Stimulated activated CD8-positive, alpha-beta memory T cell treated with anti-CD3 and anti-CD28 coated beads, Interleukin-12 subunit alpha, Interleukin-12 subunit beta, amount 100 ng/mL, for 1 hour (primary cell): ENCODE measurements at places on chromosomes 6 and 20.

GRCh38 chr6:21163110-21163837 lies 430.3 kb upstream of the SOX4 start:
- no peak for DNase-seq

DNA sequence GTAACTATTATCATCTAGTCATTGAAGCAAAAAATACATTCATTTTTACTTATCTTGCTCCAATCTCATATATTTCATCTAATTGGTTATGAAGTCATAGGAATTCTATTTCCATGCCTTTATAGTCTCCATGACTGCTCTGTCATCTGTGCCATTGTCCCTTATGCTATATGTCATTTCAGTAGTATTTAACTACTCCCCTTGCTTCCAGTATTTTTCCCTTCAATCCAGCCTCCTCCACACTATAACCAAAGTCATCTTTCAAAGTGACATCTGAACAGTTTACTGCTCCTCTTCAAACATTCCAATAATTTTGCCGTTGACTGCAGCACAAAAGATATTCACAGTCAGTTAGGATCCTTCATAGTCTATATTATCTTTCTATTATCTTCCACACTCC lies 216.6 kb upstream of the HS3ST5 start:
- no peak for DNase-seq

DNA sequence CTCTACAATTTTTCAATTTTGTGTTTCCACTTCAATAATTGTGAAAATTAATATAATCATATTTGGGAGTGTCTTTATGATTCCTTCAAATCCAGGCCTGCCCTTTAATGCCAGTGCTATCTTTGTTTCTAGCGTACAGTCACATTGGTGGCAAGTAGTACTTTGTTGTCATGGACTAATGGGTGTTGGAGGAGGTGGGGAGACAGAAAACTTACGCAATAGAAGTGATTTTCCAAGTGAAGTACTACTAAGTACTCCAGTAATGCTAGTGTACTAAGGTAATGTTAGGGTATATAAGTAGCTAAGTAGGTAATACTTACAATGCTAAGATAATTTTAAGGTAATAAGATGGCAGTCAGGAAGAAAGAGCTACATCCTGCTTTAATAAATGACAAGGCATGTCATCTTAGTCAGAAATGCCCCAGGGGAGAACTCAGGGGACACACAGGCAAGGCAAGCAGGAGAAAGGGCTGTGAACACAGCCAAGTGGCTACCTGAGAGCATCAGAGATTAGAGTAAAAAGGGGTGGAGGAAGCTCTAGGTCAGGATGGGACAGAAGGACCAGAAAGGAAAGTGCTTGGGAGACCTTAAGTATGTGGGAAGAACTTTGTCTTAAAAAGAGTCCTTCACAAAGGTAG lies 217.2 kb upstream of the PRDM1 start:
- DNase-seq = no peak

DNA sequence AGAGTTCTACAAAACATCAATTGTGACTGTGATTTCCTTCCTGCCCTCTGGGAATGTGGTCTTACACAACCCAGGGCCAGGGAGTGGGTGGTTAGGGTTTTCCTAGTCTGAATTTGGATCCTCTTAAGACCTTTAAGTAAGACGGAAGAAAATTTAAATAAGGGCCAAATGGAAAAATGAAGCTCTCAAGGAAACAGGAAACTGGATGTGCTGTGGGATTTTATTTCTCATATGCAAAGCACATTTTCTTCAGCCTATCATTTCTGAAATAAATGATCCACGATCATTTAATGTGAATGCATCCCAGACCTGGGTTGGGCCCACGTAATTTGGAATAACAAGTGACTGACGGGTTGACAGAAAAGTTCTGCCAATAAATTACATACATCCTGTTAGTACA lies 243.6 kb downstream of the CLIC5 start:
- DNase-seq = no peak

DNA sequence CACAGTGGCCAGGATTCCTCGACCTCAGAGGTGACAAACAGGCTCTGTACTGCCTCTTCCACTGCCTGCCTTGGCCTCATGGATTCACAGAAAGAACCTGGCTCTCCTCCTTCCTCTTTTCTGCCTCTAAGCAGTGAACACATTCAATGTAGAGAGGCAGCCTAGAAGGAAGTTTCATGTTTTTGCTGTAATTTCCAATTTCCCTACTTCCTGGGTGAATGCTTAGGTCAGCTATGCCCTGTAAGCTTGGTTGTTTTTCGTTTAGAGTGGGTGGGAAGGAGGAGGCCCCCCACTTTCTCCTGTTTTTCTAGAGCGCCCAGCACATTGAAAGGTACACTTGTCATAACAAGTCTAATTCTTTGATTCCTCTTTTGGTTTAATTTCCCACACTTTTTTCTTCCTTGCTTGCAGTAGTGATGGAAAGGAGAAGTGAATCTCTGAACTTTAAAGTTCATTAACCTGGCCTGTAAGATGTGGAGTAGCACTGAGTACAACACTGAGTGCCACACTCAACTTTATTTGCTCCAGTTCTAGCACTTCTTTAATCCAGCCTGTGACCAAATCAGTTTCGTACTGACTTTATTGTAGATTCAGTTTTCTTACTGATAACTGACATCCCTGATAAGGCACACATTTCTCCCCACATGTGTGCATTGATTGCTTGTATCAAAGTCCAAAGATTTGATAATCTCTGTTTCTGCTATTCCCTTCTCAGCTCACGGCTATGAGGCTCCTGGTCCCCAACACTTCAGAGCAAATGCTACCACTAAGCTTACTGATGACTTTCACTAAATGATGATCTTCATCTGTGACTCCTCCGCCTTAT lies 100.0 kb upstream of the MAN1A1 start:
- no peak for DNase-seq

DNA sequence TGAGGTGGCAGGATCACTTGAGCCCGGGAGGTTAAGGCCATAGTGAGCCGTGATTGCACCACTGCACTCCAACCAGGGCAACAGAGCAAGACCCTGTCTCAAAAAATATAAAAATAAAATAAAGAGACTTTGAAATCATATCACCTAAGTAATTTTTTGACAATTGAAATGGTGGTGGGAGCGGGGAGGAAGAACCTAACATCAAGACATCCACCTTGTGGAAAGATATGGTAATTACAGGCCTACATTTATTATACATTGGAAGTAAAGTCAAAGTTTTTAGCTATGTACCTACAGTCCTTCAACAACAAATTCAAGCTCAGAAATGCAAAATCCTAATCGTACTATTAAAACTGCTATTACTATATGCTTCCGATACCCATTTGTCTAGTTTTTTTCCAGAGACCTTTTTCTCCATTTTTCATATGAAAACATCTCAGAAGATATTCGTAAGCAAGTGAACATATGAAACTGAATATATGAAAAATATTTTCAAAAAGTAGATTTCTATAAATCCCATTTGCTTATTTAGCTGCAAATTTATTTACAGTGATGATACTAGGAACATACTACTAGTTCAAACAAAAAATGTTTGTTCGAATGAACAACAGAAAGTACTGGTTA lies 83.3 kb downstream of the SYCP2 start:
- no peak for DNase-seq

DNA sequence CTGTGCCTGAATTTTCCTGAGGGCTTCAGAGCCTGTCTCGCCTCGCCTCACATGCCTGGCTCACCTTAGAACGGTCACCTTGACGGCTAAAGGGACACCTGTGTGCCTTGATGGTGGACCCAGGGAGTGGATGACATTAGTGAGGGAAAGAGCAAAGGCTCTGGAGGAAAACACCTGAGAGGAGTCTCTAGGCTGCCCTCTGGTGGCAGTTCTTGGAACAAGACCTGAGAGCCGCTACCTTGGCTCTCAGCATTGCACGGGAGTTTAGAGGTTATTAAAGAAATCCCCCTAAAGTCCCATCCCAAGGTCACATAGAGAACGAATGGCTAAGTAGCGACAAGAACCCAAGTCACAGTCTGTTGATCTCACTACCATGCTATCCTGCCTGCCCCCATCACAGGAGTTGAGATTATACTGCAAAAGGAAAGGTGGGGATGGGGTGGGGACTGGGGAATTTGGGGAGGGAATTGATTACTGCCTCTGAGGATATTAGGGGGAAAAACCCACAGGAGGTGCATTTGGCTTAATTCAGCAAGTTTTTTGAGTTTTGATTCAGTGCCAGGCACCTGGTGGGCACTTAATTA lies 7.9 kb upstream of the CDSN start:
- peak; percentile 57 for DNase-seq

DNA sequence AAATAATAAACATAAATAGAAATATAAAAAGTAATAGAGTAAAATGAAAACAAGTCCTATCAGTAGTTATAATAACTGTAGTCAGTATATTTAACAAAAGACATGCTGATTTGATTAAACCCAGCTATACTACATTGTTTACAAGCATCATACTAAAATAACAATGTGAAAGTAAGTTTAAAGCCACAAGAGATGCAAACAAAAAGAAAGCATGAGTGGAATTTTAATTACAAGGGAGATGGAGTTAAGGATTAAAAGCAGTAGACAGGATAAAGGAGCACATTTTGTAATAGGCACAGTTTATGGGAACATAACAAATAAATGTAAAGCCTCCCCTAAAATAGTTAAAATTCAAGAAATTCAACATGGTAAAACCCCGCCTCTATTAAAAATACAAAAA lies 41.5 kb downstream of the SENP6 start:
- no peak for DNase-seq
